ENCODE measurements at places on chromosomes 13 and 19. TPM values are rescaled to one million over a fixed set of nuclear protein-coding genes. Genes with fewer than 3 reads are reported as not detected.

Gene MAN2B1
- total RNA-seq = 35.9 TPM

Gene ZNF723
- not detected for total RNA-seq

Gene SIAH3
- total RNA-seq = 0.28 TPM

Gene TEX29
- total RNA-seq = not detected

Gene PTPRH
- total RNA-seq = 0.11 TPM

Gene TNFSF11
- total RNA-seq = not detected

Gene ZNF564
- total RNA-seq = 4.2 TPM

Gene IL4I1
- 0.44 TPM for total RNA-seq

Gene SELENOV
- total RNA-seq = not detected

Gene KCNRG
- 0.49 TPM for total RNA-seq

Gene ONECUT3
- total RNA-seq = not detected

Gene DPP9
- 86.8 TPM for total RNA-seq

Gene LILRB3
- total RNA-seq = not detected

Gene ERICH4
- total RNA-seq = not detected

Gene BICRA
- 3.3 TPM for total RNA-seq

Gene ATXN8OS
- not detected for total RNA-seq

Gene TIMM50
- total RNA-seq = 99.1 TPM

Gene MYDGF
- 150 TPM for total RNA-seq

Gene NUMBL
- total RNA-seq = 12.9 TPM

Gene ATP1A3
- not detected for total RNA-seq

Gene DZIP1
- total RNA-seq = 7.1 TPM

Gene PSG6
- total RNA-seq = not detected

Gene NMRK2
- not detected for total RNA-seq

Gene CAPN12
- total RNA-seq = 1.4 TPM

Gene ZNF98
- total RNA-seq = 0.54 TPM

Gene GAPDHS
- not detected for total RNA-seq

Gene MBD3L4
- total RNA-seq = not detected

Gene PDX1
- total RNA-seq = not detected

Gene CGB2
- total RNA-seq = not detected

Gene ZSCAN5C
- total RNA-seq = not detected

Gene VSTM1
- total RNA-seq = not detected

Gene LILRA5
- total RNA-seq = not detected

Gene FLT1
- not detected for total RNA-seq

Gene FXYD3
- total RNA-seq = 312 TPM

Gene RASIP1
- 11.3 TPM for total RNA-seq

Gene ZNF628
- 4.4 TPM for total RNA-seq

All from foreskin keratinocyte (primary cell).